ENCODE measurements at places on chromosomes 16 and 17. TPM values are rescaled to one million over a fixed set of nuclear protein-coding genes. Genes with fewer than 3 reads are reported as not detected.

Gene SDR42E2
- total RNA-seq: not detected

GRCh38 chr17:5234645-5235576, at the start of gene SCIMP:
Gene SCIMP (minus strand): TSS chr17:5234860. CDS start chr17:5234755, 105 bp downstream.
- H3K27ac ChIP-seq: no peak within 1 kb of the TSS
- no peaks in the 10 kb centered on the region for H3K4me1 ChIP-seq
- DNase-seq: no peak
- H3K4me3 ChIP-seq: peak within 1 kb of the TSS; percentile 16
- H3K36me3 ChIP-seq: peaks cover 3% of the 10 kb centered on the region

GRCh38 chr16:71407731-71408130, 34.1 kb downstream of the TLE7 start:
- no peaks in the 10 kb centered on the region for H3K27me3 ChIP-seq
- no peak overlapping the region for H3K4me3 ChIP-seq
- H3K36me3 ChIP-seq: no peaks in the 10 kb centered on the region
- no peak overlapping the region for H3K27ac ChIP-seq
- DNase-seq: no peak

- H3K4me3 ChIP-seq: no peak overlapping the region
- DNase-seq: no peak
- no peaks in the 10 kb centered on the region for H3K36me3 ChIP-seq
- peaks cover 12% of the 10 kb centered on the region for H3K4me1 ChIP-seq
- no peaks in the 10 kb centered on the region for H3K27me3 ChIP-seq
Measured at GRCh38 chr16:10390867-10391266, 5.0 kb downstream of the ATF7IP2 start.

DNA sequence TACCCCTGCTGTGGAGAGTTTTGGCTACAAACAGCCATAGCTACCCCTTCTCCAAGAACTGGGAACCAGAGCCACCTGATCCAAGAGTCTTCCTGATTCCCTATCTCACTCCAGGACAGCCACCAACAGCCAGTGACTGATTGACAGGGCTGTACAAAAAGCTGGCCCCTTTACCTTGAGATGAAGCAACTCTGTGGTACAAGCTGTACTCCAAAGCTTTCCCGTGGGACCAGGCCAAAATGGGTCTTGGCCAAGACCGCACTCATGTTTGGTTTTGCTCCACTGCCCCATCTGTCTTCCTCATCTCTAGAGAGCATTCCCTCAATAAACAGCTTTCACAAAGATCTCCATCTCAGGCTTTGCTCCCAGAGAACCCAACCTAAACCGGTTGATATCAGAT, 43.6 kb downstream of the RNF157 start:
- no peak overlapping the region for H3K4me3 ChIP-seq
- H3K27me3 ChIP-seq: no peaks in the 10 kb centered on the region
- no peaks in the 10 kb centered on the region for H3K36me3 ChIP-seq
- H3K4me1 ChIP-seq: no peaks in the 10 kb centered on the region

Gene PDILT
- total RNA-seq: not detected

DNA sequence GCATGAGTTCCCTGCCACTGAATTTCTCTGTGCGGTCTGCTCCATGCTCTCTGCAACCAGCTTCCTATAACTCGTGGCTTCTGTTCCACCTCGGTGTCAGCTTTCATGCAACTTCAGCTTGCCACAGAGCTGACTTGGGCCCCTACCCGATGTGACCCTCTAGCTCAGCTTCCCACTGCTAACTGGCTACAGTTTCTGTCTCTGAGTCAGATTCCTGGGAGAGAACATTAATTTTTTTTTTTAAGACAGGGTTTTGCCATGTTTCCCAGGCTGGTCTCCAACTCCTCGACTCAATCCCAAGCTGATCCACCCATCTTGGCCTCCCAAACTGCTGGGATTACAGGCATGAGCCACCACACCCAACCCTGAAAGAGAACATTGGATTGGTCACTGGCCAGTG, 35.5 kb upstream of the PSMD7 start:
- no peak overlapping the region for H3K27ac ChIP-seq
- H3K27me3 ChIP-seq: no peaks in the 10 kb centered on the region
- no peak for DNase-seq
- H3K4me1 ChIP-seq: no peaks in the 10 kb centered on the region

- no peak overlapping the region for H3K4me3 ChIP-seq
- no peaks in the 10 kb centered on the region for H3K4me1 ChIP-seq
- no peak overlapping the region for H3K27ac ChIP-seq
- H3K27me3 ChIP-seq: no peaks in the 10 kb centered on the region
- H3K36me3 ChIP-seq: no peaks in the 10 kb centered on the region
Measured at GRCh38 chr17:74011966-74012365, 191.5 kb upstream of the RPL38 start.

Gene LGALS9B
- 1.7 TPM for total RNA-seq

- H3K4me3 ChIP-seq: no peak overlapping the region
- H3K4me1 ChIP-seq: peaks cover 37% of the 10 kb centered on the region
- no peaks in the 10 kb centered on the region for H3K27me3 ChIP-seq
- no peak overlapping the region for H3K27ac ChIP-seq
Measured at GRCh38 chr17:40538936-40539705, 26.2 kb downstream of the CCR7 start.

- H3K36me3 ChIP-seq: no peaks in the 10 kb centered on the region
- H3K4me1 ChIP-seq: peaks cover 6% of the 10 kb centered on the region
- H3K4me3 ChIP-seq: peak overlapping the region; percentile 65
- no peak overlapping the region for H3K27ac ChIP-seq
- DNase-seq: no peak
Measured at GRCh38 chr17:43984521-43984920, 19.9 kb upstream of the NAGS start.

DNA sequence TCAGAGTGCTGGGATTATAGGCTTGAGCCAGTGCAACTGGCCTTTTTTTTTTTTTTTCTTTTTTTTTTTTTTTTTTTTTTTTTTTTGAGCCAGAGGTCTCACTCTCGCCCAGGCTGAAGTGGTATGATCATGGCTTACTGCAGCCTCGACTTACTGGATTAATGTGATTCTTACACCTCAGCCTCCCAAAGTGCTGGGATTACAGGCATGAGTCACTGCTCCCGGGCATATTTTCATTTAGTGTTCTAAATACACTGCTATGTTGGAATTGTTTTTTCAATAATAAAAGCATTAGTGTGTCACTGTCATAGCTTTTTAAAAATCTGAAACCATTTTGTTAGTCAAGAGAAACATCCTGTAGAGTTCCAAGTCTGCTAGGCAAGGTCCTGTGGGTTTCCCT, 40.3 kb downstream of the NDE1 start:
- peaks cover 21% of the 10 kb centered on the region for H3K4me1 ChIP-seq
- peaks cover 32% of the 10 kb centered on the region for H3K36me3 ChIP-seq
- peak; percentile 21 for DNase-seq
- H3K4me3 ChIP-seq: no peak overlapping the region
- H3K27ac ChIP-seq: peak overlapping the region; percentile 81

DNA sequence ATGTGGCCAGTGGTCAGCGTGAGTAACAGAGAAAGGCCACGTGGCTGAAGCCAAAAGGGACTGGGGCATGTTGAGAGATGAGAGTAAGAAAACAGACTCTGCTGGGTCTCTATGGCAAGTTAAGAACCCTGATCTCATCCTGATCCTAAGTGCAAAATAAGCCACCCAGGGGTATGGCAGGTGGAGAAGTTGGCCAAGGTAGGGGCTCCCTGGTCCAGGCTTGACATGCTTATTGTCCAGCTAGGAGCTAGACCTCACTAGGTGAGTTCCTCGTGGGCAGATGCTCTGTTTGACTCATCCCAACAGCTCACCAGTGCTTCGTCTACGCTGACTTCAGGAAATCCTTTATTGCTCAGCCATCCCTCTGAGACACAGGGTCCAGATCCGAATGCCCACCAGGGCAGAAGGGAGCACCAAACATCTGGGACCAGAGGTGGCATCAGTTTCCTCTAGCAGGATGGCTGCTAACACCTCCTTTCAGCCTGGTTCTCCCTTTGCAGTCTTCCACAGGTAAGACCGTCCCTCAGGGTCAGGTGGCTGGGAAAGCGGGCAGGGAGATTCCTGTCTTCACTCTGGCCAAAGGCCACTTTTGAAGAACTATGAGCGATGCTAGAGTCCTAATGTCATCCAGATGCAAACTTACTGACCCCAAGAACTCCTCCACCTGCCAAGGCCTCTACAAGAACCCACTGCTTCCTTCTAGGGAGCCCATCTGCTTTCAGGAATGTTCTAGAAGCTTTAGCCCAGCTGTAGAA, 99.5 kb downstream of the CDYL2 start:
- no peak for DNase-seq
- H3K27me3 ChIP-seq: no peaks in the 10 kb centered on the region
- no peaks in the 10 kb centered on the region for H3K36me3 ChIP-seq
- no peak overlapping the region for H3K4me3 ChIP-seq
- no peaks in the 10 kb centered on the region for H3K4me1 ChIP-seq

- DNase-seq: no peak
- H3K27me3 ChIP-seq: no peaks in the 10 kb centered on the region
Measured at GRCh38 chr17:79131701-79132100, 57.1 kb downstream of the ENGASE start.

DNA sequence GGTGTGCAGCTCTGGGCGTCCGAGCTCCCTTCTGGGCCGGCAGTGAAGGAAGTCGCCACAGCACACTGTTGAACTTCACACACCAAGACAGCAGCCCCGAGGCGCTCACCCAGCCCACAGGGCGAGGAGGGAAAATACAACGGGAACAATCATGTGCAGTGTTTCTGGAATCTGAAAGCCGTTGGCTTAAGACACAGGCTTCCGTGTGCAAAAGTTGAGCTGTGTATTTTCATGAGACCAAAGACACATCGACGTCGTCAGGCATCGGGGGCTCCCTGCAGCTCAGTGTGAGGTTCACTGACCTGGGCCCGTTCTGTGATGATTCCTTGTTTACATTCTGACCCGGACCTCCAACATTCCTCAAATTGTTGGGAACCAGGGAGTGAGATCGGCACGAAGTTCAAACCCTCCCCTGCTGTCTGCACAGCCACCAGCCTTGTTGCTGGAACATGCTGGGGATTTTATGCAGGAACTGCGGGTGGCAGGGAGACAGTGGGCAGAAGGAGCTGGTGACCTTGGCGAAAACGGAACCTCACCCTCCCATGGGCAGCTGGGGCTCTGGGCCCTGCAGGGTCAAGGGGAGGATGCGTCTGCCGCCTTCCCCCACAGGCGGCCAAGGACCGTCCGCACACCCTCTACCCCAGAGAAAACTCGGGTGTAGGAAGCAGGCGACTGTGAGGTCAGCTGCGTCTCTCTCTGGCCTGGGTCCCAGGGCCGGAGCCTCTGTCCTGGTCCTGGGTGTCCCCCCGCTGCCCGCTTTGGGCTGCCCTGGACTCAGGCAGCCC, 72.2 kb downstream of the METRNL start:
- H3K4me3 ChIP-seq: no peak overlapping the region
- H3K36me3 ChIP-seq: no peaks in the 10 kb centered on the region
- H3K27ac ChIP-seq: no peak overlapping the region
- no peak for DNase-seq

GRCh38 chr16:80526418-80527061, 14.3 kb upstream of the DYNLRB2 start:
- H3K4me3 ChIP-seq: no peak overlapping the region
- no peaks in the 10 kb centered on the region for H3K4me1 ChIP-seq
- no peaks in the 10 kb centered on the region for H3K27me3 ChIP-seq

- H3K27me3 ChIP-seq: no peaks in the 10 kb centered on the region
- peak overlapping the region; percentile 80 for H3K27ac ChIP-seq
- no peak for DNase-seq
- no peak overlapping the region for H3K4me3 ChIP-seq
Measured at GRCh38 chr17:50036455-50037261, 19.3 kb upstream of the ITGA3 start.

- no peak overlapping the region for H3K27ac ChIP-seq
- no peaks in the 10 kb centered on the region for H3K36me3 ChIP-seq
- H3K4me1 ChIP-seq: no peaks in the 10 kb centered on the region
Measured at GRCh38 chr16:26139884-26140283, 448.1 kb downstream of the HS3ST4 start.

DNA sequence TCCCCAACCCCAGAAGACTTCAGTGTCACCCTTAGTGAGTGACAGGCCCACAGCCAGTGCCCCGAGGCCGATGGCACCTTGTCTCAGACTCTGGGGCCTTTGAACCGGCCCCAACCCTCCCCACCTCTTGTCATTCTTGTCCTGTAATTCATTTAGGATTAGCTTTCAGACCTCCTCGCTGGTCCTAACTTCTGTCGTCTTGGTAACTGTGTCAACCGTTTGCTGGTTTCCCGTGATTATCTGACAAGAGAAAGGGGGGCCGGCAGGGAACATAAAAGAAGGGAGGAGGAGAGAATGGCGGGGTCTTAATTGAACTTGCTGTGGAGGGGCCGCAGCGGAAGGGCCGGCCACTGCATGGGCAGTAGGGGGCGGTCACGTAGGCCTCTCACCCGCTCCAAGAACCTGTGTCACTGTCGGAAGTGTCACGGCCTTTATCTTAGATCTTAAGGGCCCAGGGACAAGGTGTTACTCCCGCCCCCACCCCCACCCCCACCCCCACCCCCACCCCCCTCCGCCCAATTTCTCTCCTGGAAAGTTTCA, 46.5 kb upstream of the GSE1 start:
- H3K27me3 ChIP-seq: no peaks in the 10 kb centered on the region
- H3K4me1 ChIP-seq: no peaks in the 10 kb centered on the region
- no peak overlapping the region for H3K4me3 ChIP-seq
- H3K27ac ChIP-seq: no peak overlapping the region

Gene NKD1
- total RNA-seq: 30.2 TPM

- no peaks in the 10 kb centered on the region for H3K4me1 ChIP-seq
- no peaks in the 10 kb centered on the region for H3K36me3 ChIP-seq
- no peak overlapping the region for H3K4me3 ChIP-seq
Measured at GRCh38 chr17:69959283-69959682, 115.7 kb upstream of the KCNJ16 start.

GRCh38 chr17:43645450-43645764, 16.3 kb downstream of the MEOX1 start:
- peak overlapping the region; percentile 24 for H3K27ac ChIP-seq
- no peak for DNase-seq
- no peaks in the 10 kb centered on the region for H3K27me3 ChIP-seq
- no peaks in the 10 kb centered on the region for H3K36me3 ChIP-seq
- no peaks in the 10 kb centered on the region for H3K4me1 ChIP-seq

DNA sequence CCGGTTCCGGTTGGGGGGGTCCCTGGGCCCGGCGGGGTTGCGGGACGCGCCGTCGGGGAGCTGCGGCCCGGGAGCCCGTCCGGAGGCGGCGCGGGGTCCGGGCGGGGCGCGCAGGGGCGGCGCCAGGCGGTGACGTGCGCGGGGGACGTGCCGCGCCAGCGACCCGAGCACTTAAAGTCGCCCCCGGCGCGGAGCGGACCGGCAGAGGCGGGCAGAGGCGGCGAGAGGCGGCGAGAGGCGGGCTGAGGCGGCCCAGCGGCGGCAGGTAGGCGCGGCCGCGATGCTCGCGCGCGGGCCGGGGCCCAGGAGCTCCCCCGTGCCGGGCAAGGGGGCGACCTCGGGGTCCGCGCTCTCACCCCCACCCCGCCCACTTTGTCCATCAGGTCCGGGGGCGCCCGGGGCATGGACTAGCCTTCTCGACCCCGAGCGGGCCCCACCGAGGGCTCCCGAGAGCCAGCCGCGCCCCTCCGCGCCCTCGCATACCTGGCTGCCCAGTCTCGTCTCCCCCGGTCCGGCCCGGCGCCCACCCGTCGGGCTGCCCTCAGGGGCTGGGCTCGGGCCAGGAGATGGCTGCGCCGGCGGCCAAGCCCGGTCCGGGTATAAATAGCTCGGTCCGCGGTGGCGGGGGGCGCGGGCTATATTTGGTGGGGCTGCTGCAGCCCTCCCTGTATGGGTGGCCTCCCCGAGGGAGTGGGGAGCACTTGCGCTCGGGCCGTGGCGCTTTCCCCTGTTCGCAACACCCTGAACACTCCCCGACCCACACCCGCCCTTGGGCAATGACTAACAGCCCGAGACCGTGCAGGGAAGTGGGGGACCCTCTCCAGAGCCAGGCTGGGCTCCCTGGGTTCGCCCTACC, at the start of gene SLC16A3:
Gene SLC16A3, plus strand, starts transcription at position 201 of the 856 bp plus-strand sequence. CDS start 6,967 bp downstream, outside the sequence.
- H3K36me3 ChIP-seq: no peaks in the 10 kb centered on the region
- no peak for DNase-seq
- no peaks in the 10 kb centered on the region for H3K27me3 ChIP-seq
- H3K27ac ChIP-seq: peak within 1 kb of the TSS; percentile 86
- peaks cover 40% of the 10 kb centered on the region for H3K4me1 ChIP-seq

GRCh38 chr17:29155227-29155965, 24.8 kb downstream of the MYO18A start:
- peak overlapping the region; percentile 28 for H3K4me3 ChIP-seq
- H3K4me1 ChIP-seq: peaks cover 55% of the 10 kb centered on the region
- H3K27me3 ChIP-seq: no peaks in the 10 kb centered on the region
- no peaks in the 10 kb centered on the region for H3K36me3 ChIP-seq

All from thoracic aorta (tissue), 2 donors.